ENCODE measurements at places on chromosomes 2 and 18. TPM values are rescaled to one million over a fixed set of nuclear protein-coding genes. Genes with fewer than 3 reads are reported as not detected.
A peak's percentile ranks its signal among the peaks of the same experiment; 100 is the strongest.

DNA sequence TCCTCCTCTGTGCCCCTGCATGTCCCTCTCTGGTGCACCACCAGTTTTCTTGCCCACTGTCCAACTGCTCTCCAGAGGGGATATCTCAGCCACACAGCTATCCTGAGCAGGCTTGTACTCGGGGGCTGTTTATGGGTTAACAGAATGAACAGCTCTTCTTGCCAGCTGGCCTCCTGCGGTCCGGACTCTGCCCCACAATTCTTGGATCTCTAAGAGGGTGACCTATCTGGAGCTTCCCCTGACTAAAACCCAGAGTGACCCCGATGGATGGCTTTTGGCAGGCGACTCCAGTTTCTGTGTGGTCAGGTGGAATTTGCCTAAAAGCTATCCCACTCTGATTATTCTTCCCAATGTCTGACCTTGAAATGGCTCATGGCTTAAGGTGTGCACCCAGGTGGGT is 9.1 kb downstream of the SOWAHC start:
- no peak for DNase-seq

- DNase-seq, result peak; percentile 55
Measured at GRCh38 chr2:112075490-112076260, 20.6 kb downstream of the TMEM87B start.

SPAST gene
- total RNA-seq, result 33.1 TPM

DNA sequence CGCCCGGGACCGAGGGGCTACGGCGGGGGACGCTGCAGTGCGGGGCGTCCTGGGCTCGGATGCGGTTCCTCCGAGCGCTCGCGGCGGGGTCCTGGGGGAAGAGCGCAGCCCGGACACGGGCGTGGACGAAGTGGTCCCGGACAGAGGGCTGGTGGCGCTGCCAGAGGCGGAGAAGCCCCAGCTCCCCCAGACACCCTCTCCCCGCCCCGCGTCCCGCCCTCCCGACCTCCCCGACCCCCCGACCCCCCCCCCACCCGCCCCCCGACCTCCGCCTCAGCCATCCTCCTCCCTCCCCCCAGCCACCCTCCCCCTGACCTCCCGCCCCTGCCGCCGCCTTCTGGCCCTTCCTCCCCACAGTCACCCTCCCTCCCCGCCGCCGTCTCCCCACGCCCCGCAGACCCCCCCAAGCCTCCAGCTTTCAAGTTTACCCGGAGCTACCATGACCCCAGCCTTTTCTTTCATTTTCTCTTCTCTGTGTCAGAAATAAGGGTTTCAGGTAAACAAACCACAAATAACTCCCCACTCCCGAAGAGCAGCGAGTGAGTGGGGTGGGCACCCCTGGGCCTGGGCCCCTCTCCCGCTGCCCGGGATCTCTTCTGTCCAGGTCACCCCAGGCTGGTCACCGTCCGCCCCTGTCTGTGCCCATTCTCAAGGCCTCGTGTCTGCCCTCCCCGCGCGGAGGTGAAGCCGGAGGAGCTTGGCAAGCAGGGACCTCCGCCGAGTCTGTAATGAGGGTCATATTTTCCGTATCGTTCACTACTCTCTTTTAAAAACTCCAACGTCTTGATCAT is 5.1 kb downstream of the NFATC1 start:
- DNase-seq, result no peak

- no peak for DNase-seq
Measured at GRCh38 chr2:193528458-193528857, 1333.7 kb upstream of the TMEFF2 start.

- no peak for DNase-seq
Measured at GRCh38 chr2:191881982-191882816, 35.3 kb upstream of the CAVIN2 start.

DNA sequence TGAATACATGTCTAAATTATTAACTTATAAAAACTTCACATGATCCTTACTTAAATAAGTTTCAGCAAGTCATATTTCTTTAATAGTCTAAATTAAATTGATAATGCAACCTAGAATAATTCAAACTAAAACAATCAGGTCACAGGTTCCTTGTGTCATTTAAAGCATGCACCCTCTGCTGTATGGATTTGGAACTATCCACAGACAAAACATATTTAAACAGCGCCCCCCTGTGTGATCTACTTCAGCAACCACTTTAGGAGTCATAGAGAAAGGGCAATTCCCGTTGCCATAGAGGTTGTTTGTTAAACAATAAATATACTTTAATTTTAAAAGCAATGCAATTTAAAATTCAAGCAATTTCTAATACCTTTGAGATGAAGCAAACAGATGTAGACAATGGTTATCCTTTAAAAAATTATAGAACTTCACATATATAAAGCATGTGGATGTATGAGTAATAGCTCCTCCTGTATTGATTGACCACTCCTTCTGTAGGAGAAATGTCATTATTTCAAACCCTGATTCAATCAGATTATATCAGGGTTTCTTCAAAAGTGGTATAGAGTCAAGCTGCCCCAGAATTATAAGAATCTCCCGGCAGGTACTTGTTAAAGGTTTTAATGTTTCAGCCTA is 21.2 kb downstream of the GRB14 start:
- peak; percentile 88 for DNase-seq

RAMP1 gene
- total RNA-seq, result 0.50 TPM

DNA sequence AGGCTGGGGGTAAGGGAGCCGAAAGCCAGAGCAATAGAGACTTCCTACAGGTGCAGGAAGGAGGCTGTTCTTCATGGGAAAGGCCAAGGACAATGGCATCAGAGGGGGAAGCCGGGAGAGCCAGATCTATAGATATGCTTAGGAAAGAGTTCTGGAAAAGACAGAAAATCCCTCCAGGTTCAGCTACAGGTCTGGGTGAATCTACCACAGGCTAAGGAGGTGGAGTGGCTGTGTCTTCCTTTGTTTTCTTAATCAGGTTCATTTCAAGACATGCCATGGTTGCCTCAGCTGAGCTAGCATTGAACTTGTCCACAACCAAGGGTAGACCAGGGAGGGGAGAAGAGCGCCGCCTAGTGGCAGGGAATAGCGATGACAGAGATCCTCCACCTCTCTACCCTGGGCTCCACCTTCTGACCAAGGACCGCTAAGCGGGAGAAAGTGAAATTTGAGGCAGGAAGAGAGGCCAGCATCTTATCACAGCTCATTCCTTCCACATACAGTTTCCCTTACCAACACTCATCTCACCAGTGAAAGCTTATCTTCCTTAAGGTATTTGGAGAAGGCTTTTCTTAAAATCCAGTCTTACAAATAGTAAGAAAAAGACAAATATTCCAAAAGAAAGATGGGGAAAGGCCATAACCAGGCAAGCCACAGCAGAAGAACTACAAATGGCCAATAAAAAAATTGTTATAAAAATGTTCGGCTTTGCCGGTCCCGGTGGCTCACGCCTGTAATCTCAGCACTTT is 74.2 kb downstream of the VIT start:
- no peak for DNase-seq

HRH4 gene
- not detected for total RNA-seq

- peak; percentile 50 for DNase-seq
Measured at GRCh38 chr18:26546170-26546874, 2.0 kb downstream of the KCTD1 start.

EPB41L3 gene
- total RNA-seq, result 40.8 TPM

EIF2B4 gene
- 26.9 TPM for total RNA-seq

KCNS3 gene
- total RNA-seq, result 70.9 TPM

All from renal cortical epithelial cell (primary cell).